ENCODE measurements at places on chromosomes 13 and 19.

- DNase-seq: peak; percentile 63
These were observed 851 bp downstream of the ZNF320 start for GRCh38 chr19:52896431-52897137.

DNA sequence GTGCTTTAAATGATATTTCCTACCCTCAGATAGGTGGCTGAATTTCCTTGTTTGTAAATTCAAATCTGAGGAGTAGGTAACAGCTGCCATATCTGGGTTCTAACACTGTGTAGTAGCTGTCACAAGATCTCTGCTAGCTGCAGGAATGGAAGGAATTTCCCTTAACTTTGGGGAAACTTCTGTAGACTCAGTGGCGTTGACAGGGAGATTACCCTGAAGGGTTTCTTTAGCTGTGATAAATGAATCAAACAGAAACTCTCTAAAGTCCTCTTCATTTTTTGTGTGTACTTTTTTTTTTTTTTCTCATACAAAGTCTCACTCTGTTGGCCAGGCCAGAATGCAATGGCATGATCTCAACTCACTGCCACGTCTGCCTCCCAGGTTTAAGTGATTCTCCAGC lies 5.3 kb upstream of the EPSTI1 start:
- no peak for DNase-seq

DNA sequence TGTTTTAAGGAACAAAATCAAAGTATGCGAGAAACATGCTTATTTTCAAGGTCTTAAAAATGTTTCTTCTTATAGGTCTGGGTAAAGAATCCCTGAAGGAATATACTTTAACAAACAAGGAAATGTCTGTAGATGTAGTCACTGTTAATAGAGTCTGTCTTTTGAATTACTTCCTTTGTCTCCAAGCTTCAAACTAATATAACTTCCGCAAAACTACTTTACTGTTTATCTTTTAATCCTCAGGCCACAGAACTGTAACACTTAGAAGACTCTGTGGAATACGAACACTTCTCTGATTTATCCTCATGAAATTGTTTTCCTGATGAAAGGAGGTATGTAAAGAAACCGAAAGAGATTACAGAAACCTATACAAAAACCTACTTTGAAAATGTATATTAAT lies 316.0 kb downstream of the PCDH9 start:
- DNase-seq: no peak

- no peak for DNase-seq
These were observed 49.4 kb downstream of the FAM124A start for GRCh38 chr13:51271528-51272085.

GRCh38 chr13:71218960-71219359 lies 648.0 kb downstream of the DACH1 start:
- DNase-seq: no peak

DNA sequence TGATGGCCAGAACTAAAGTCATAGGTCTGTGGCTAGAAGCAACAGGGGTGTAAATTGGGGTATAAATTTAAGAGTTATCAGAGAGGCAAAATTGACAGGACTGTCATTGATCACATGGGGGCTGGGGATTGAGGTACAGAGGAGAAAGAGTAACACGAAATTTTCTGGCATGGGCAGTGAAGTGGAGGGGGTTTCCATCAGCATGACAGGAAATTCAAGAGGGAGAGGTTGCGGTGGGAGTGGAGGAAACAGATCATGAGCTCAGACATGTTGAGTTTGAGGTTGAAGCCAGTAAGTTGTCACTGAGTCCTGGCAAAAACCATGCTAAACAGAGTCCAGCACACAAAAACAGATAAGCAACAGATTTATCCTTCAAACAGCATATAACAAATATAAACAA lies 192.1 kb upstream of the TSC22D1 start:
- DNase-seq: no peak

DNA sequence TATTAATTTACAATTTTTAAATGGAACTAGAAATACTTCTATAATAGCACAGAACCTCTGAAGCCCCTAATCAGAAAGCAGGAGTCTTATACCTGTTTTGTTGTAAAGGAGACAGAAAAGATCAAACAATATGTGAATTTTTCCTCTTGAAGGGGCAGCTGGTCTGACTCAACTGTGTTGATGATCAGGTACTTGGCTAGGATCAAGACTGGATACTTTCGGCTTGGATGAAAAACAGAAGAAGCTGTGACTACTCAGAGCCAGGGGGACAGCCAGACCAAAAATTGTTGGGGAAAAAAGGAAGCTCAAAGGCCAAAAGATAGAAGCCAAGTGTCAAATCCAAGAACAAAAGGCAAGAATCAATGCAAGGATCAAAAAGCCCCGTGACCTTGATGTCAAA lies 195.6 kb downstream of the KCTD12 start:
- DNase-seq: no peak

DNA sequence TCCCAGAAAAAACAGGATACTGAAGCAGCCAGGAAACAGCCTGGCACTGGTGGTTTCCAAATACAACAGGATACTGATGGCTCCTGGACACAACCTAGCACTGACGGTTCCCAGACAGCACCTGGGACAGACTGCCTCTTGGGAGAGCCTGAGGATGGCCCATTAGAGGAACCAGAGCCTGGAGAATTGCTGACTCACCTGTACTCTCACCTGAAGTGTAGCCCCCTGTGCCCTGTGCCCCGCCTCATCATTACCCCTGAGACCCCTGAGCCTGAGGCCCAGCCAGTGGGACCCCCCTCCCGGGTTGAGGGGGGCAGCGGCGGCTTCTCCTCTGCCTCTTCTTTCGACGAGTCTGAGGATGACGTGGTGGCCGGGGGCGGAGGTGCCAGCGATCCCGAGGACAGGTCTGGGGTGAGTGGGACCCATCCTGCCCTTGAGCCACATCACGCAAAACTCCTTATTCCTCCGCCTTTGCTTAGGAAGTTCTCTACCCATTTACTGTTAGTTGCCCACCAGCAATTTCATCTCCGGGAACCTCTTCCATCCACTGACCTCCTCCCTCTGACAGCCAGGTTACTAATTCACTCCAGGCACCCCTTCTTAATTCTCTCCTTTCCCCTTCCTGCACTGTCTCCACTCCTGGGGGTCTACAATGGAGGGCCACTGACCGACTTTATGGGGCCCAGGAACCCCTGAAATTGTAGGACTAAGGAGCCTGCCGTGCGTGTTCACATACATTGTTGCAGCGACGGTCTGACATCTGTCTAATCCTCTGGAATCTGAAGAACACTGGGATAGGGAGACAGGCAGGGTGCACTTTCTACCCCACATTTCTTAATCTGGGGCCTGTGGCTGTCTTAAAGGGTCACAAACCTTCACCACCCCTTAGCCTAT lies 1.2 kb downstream of the ITPKC start:
- no peak for DNase-seq

GRCh38 chr19:50047671-50048070 lies 21.9 kb downstream of the ZNF473 start:
- DNase-seq: no peak

DNA sequence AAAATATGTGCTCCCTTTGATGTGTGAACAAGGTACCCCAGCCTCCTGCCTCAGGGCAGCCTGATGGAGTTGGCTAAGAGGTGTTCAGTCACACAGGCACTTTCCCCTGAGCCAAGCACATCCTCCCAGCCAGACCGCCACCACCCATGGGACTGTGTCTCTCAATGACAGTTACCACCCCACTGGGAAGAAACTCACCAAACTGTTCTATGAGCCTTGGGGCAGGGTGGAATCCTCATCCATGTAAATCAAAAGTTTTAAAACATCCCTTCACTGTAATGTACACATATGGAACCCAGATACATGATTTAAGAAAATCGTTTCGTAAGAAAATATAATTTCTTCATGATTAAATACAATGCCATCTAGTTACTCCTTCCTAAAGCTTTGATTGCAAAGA lies 138.4 kb upstream of the LSM14A start:
- DNase-seq: no peak

DNA sequence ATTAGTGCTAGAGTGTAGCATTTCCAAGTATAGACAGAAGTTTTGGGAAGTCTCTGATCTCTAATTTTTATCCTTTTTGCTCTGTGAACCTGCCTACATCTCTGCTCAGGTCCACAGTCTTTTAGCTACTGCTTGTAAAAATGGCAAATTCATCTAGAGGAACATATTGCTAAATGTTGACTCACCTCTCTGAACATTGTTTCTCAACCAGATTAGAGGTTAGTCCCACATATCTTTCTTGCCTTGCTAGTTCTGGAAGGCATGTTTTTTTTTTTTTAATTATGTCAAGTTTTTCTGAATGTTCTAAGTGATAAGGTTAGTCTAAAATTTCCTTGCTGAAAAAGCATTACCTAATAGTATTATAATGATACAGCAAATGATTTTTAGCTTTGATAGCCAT lies 2889.6 kb upstream of the PCDH20 start:
- no peak for DNase-seq

GRCh38 chr19:13997631-13997962 lies 8.5 kb downstream of the RFX1 start:
- DNase-seq: peak; percentile 56

GRCh38 chr13:84032116-84032515 lies 149.8 kb upstream of the SLITRK1 start:
- DNase-seq: no peak

GRCh38 chr13:44188257-44188656 lies 185.4 kb upstream of the SERP2 start:
- DNase-seq: peak; percentile 87

DNA sequence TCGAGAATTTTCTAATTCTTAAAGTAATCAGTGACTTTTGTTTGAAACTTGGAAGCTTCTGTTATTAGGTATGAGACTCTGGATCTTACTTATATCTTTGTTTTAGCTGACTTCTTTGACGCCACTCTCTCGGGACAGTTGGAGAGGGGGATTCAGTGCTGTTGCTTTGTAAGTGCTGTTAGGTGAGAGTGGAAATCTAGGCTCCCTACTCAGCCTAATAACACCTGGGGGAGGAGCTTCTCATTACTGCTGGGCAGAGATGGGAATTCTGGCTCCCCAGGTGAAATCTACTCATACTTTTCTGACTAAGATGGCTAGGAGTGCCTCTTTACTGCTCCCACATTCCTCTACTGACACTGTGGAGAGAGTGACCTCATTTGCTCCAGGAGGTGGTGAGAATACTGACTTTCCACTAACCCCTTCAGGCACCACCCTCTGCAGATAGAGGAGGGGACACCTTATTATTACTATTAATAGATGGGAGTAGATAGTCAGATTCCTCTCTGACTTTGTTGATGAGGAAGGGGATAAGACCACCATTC lies 324.9 kb upstream of the SPRY2 start:
- no peak for DNase-seq

GRCh38 chr19:38564981-38565690 lies 52.6 kb downstream of the MAP4K1 start:
- no peak for DNase-seq

DNA sequence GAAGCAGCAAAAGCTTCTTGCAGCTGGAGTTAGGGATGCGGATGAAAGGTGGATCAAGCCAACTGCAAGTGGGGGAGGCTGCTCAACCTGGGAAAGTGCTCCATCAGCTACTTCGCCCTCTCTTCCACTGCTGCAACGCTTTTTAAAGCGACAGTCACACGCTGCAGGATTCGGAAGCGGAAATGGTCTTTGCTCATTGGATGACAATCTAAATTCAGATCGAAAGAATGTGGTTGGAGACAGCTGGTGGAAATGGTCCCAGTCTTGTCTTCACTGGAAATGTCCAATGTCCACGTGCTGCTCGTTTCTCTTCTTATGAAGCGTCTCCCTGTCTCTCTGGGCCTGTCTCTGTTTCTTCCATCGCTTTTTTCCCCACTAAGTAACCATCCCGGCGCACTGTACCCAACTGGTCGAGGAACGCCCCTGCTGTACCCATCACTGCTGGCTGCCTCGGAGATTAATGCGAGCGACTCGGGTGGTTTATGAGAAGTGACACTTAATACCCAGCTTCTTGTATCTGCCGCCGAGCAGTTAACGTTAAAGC lies 2.1 kb upstream of the FGF9 start:
- DNase-seq: no peak

GRCh38 chr13:51585696-51586095 lies 1.4 kb downstream of the WDFY2 start:
- no peak for DNase-seq

DNA sequence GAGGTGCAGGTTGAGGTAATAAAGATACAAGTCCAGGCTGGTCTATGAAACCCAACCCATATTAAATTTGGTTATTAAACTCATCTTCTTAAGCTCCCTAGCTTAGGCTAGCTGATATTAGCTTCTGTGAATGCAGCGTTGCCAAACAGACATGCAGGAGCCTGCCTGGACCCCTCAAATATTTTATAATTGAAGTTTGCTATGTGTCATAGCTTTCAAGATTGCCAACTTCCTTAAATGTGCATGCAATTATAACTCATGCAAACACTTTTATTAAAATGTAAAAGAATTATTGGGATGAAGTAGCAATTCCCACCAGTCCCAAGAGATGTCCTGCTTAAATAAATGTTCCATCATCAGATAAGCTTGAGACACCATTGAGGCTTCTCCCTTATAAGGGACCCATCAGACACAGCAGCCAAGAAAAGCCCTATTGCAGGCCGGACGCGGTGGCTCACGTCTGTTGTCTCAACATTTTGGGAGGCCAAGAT lies 51.3 kb downstream of the MBNL2 start:
- DNase-seq: no peak

- no peak for DNase-seq
These were observed 72.6 kb upstream of the SERP2 start for GRCh38 chr13:44300895-44301638.

GRCh38 chr13:44825953-44826352 lies 163.3 kb downstream of the NUFIP1 start:
- no peak for DNase-seq

DNA sequence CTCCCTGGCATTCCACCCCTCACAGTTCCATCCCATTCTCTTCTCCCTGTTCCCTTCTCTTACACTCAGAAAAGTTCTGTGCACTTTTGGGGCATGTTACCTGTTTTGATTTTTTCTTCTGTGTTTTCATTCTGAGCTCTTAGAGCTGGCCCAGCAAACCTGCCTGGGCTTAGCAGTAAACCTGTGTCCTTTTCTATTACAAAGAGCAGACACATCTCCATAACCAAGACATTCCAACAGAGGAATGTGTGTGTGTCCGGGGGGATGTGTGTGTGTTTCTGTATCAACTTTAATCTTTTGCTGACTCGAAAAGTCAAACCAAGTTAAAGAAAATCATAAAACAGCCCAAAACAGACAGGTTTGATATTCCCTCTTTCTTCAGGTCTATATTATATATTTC lies 49.1 kb upstream of the SOX21 start:
- DNase-seq: peak; percentile 53

DNA sequence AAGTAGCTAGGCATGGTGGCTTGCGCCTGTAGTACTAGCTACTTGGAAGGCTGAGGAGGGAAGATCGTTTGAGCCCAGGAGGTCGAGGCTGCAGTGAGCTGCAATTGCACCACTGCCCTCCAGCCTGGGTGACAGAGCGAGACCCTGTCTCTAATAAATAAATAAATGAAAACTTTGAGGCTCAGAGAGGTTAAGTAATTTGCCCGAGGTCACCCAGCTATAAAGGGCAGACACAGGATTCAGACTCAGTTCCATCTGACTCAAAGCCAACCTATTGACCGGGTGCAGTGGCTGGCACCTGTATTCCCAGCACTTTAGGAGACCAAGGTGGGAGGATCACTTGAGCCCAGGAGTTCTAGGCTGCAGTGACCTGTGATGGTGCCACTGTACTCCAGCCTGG lies 7.4 kb upstream of the OLFM2 start:
- no peak for DNase-seq

Data from islet precursor cell (in vitro differentiated cells).